ENCODE measurements at places on chromosomes 2 and 18. TPM values are rescaled to one million over a fixed set of nuclear protein-coding genes. Genes with fewer than 3 reads are reported as not detected.

DNA sequence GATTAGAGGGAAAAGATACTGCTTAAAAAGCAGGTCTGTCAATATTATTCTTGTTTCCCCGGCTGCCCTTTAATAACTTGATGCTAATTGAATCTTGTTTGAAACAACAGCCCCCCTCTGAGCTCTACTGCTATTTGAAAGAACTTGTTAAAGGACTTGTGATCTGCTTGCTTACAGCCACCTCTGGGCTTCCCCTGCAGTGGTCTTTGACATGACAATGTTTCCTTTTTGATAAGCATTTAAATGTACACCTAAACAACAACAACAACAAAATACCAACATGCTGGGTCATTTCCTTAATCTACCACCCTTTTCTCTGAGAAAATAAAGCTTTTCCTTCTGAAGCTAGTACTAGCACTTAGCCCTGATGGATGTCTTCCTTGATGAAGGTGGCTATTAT lies 3.9 kb downstream of the HOXD1 start:
- H3K4me1 ChIP-seq: peaks cover 28% of the 10 kb centered on the region
- no peak overlapping the region for H3K4me3 ChIP-seq
- H3K27ac ChIP-seq: no peak overlapping the region
- H3K27me3 ChIP-seq: peaks cover 14% of the 10 kb centered on the region

DNA sequence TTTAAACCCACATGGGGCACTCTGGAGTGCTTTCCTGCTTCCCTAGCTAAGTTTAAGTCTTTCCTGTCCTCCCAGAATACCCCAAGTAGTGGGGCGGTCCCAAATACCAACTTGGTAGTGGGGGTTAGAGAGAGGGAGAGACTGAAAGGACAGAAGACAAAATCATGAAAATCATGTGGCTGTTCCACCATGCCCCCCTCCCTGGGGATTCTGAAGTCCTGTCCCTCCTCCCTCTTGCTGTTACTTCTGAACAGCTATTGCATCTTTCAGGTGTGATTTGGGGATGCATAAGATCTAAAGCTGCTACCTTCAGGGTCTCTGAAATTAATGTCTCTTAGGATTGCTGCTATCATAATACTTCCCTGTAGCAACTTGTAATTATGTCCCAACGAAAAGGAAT lies 266.9 kb upstream of the EPAS1 start:
- no peak for DNase-seq
- H3K27ac ChIP-seq: no peak overlapping the region
- H3K4me3 ChIP-seq: no peak overlapping the region

DNA sequence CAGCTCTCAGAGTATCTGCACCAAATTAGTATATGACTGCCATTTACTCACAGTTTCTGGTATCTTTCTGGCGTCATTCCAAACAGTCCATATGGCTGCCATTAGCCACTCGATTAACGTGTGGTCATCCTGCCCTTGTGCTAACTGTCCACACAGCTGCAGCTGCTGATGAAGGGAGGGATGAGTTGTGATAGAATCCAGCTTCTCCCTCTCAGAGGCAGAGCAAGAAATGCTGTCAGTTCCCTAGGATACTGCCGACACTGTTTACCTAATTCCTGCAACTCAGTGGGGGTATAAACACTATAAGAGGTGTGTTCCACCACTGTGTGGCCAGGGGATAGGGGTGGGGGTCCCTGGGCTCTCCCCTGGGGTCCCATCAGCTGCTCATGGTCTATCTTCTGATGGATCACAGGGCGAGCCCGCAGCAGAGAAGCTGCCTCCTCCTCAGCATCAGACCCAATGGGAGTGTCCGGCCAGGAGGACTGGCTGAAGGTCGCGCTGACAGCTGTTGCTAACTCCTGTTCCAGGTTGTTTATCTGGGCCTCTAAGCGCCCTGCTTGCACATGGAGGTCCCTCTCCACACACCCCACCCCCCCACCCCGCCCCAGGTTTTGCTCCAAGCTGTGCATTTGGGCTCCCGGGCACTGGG lies 17.3 kb upstream of the KLHL23 start:
- peaks cover 16% of the 10 kb centered on the region for H3K4me1 ChIP-seq
- DNase-seq: no peak
- no peak overlapping the region for H3K27ac ChIP-seq
- no peaks in the 10 kb centered on the region for H3K36me3 ChIP-seq
- no peak overlapping the region for H3K4me3 ChIP-seq
- H3K27me3 ChIP-seq: no peaks in the 10 kb centered on the region

DNA sequence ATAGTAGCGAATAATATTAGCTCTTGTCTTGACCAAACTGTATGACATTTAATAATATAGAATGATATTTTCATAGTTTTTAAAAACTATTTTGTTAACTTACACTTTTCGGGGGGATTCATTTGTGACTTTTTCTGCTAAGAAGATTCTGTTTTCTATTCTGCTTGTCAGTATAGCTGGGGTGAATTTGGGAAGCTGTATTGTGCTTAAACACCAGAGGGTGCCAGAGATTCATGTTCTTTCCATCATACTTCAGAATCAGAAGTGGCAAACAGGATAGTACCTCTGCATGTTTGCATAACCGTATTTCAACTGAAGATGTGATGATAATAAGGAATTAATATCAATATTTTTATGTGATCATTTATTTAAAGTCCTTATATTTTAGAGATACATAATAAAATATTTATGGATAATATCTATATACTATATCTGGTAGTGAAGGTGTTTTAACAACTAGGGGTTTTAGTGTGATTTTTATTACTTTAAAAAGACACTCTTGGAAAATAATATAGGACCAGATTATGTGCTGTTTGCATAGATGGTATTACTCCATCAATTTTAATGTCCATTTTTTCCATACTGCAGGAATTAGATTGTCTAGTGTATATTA lies 81.0 kb downstream of the TAF4B start:
- H3K27me3 ChIP-seq: no peaks in the 10 kb centered on the region
- H3K4me3 ChIP-seq: no peak overlapping the region
- peaks cover 6% of the 10 kb centered on the region for H3K4me1 ChIP-seq
- no peak for DNase-seq
- H3K36me3 ChIP-seq: no peaks in the 10 kb centered on the region

CNGA3 gene
- total RNA-seq: not detected

CD8B2 gene
- not detected for total RNA-seq
